Right lobe of liver (tissue), 6 donors: ENCODE measurements at places on chromosomes 16 and 17. TPM values are rescaled to one million over a fixed set of nuclear protein-coding genes. Genes with fewer than 3 reads are reported as not detected.

Gene NPIPB13
- 8.0 TPM for total RNA-seq

Gene GPR139
- total RNA-seq, result not detected

GRCh38 chr16:9854675-9855074 is 327.6 kb downstream of the GRIN2A start:
- no peak for DNase-seq

DNA sequence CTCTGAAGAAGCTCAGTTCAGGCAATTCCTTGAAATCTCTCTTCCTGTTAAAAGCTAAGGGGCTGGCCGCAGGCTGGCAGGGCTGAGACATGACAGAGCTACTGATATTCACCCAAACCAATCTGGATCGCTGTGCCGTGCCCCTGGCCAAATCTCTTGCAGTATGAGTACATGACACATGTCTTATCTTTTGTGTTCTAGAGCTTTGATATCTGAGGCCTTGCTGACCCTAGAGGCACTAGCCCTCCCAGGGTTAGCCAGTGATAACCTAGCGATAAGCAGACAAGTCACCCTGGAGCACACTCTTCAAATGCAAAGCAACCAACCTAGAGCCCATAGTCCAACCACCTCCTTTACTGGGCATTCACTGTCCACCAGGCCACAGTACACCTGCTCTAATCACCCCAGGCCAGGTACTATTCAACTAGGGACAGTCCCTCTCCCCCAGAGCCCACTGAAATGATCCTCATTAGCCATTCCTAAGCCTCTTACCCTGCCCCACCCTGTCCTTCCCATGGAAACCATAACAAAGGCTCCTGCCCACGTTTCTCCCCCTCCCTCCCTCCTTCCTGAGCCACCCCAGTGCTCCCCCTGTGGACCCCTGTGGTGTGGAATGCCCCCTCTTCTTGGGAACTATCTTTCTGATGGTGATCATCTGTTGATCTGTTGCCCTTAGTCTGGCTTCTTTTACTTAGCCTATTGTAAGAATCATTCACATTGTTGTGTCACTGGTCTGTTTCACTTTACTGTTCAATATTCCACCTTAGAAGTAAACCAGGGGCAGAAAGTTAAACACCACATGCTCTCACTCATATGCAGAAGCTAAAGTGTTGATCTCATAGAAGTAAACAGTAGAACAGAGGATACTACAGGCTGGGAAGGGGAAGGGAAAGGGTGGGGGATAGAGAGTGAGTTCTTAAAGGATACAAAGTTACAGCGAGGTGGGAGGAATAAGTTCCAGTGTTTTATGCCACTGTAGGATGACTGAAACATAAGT is 52.5 kb downstream of the TEKT5 start:
- no peak for DNase-seq

Gene TMEM92
- 9.6 TPM for total RNA-seq

DNA sequence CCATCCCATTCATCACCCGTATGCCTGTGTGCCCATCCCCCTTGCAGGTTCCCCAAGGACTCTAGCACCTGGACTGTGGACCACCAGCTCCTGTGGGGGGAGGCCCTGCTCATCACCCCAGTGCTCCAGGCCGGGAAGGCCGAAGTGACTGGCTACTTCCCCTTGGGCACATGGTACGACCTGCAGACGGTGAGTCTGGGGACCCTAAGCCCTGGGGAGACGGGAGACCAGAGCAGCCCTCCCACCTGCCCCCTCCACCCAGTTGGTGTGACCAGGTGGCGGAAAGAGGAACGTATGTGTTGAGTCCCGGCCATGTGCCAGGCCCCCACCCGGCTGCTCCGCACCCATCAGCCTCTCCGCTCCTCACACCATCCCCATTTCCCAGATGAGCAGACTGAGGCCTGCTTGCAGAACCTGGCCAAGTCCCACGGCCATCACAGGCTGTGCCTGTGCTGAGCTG is 15.6 kb downstream of the GAA start:
- no peak for DNase-seq

GRCh38 chr17:50354198-50354597 is 8.3 kb downstream of the XYLT2 start:
- no peak for DNase-seq

DNA sequence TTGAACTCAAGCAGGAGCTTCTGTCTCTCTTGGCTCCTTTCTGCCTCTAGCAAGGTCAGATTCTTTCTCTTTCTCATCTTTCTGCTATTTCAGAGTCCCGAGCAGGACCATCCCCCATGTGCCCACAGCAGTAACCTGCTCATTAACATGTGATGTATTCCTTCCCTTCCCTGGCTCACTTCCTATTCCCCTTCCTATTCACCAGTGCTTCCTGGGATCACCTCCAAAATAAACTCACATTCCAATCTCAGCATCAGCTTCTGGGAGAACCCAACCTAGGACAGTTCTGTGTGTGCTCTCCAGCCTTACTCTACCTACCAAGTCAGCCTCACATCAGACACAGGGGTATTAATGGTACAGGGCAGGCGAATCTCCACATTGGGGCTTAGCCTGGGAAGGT is 546.4 kb upstream of the SALL1 start:
- no peak for DNase-seq

DNA sequence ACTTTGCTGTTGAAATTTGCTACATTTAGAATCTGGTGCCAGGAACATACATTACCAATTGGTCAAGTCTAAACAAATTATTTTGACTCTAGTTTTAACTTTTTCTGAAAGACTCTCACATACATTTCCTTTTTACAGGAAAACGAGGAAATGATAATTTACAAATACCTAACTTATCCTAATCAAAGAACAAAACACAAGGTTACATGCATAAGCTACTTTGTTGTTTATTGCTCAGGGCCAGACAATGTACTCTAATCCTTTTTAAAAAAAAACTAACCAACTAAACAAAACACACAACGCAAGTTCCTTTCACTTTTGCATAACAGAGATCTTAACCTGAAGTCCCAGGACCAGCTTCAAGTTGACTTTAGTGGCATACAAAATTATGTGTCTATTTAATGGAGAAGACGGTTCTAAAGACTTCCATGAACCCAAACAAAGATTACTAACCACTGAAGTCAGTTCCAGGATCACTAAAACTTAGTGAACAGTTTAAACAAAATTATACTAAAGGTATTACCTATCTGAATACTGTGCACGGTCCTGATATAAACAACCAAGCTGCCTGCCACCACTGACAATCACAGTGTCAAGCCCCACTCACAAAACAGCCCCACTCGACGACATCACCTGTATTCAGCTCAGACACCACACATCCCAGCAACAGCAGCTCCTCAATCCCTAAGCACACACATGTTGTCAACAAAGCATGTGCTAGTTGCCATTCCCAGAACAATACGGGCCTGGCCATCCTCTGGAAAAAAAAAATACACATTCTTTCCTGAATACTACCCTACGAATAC is 1.9 kb downstream of the ZNF652 start:
- peak; percentile 44 for DNase-seq
